NCI-H1436 treated with DMSO at 0.1 percent for 48 hours (cell line): ENCODE measurements at places on chromosomes 4 and X.

GRCh38 chr4:155248002-155248896, 39.8 kb downstream of the NPY2R start:
- no peak for DNase-seq

DNA sequence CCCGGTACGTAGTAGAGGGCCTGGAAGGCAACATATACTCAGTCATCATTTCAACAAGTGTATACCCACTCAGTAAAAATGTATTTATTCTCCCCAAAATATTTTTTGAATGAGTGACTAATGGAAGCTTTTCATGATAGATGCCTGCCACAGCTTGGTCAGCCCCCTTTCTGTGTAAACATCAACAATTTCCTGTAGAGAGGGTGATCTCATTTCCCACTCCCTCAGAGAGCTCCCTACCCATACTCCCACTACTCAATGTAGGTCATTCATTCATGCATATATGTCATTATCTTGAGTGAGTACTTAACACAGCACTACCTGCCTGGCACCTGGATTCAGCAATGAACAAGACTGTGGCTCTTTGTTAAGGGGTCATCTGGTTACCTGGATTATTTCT, 81.9 kb downstream of the STK32B start:
- peak; percentile 8 for DNase-seq

- no peak for DNase-seq
Measured at GRCh38 chr4:72900952-72901351, 168.6 kb downstream of the COX18 start.

DNA sequence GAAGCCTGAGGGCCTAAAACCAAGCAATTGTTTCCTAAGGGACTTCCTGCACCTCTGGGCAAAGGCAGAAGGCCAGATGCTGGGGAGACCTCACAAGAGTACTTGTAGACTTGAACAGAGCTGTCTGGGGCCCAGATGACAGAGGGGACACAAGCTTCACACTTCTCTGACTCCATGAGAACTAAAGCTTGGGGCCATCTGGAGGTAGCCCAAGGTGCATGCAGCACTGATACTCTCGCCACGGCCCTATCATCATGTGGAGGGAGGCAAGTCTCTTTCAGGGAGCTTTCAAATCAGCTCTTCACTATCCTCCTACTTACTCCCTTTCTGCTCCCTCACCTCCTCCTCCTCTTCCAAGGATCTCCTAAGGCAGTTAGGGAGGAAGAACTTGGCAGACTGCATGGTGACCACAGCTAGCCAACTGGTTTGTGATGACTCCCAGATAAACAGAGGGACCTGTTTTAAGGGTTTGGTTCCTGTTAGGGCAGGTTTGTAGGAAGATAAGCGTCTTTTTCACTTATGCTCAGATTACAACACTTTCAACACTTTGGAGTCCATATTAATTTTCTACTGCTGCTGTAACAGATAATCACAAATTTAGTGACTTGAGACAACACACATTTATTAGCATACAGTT, 23.8 kb downstream of the MSL3 start:
- no peak for DNase-seq

DNA sequence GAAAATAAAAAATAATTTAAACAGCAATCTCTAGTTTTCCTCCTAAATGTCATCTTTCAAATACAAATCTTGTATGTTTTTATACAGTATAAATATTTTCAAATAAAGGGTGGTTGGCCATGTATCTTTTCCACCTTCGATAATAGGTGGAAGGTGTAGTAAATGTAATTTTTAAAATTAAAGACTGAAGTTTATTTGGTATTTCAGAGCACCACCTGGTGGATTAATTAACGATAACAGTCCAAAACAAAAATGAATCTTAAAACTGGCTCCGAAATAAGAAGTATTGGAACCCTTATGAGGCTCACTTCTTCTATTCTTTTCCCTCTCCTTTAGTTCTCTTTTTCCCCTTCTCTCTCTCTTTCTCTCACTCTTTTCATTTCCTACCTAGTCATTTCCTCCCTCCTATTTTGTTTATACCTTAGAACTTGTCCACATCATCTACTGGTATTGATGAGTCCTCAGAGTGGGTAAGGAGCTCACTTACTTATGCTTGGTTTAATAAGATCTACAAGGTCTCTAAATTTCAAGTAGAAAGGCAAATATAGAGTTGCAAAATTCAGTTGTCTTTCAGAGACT, 82.9 kb upstream of the EXOC1L start:
- no peak for DNase-seq

- no peak for DNase-seq
Measured at GRCh38 chr4:94578195-94578594, 126.5 kb downstream of the PDLIM5 start.

DNA sequence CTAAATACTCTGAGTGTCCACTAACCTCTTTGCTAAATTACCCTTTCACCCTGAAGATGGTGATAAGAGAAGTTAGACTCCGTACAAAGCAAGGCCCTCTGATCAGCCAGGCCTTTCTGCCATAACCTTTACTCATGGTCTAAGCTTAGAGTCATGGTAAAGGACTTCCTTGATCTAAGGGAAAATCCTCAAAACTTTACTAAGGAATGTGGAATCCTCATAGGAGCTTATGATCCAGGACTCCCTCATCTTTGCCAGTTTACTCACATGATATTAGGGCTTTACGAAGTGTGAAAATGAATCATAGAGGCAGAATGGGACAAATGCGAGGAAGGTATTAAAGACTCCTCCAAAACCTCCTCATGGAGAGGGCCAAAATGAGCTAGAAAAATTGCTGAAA, 7.9 kb upstream of the FAM13A start:
- no peak for DNase-seq

GRCh38 chr4:169611991-169612870, at the start of gene NEK1:
Gene NEK1, minus strand, starts transcription at chr4:169612583. Its CDS starts 9,953 bp downstream, at chr4:169602630.
- DNase-seq, result peak; percentile 19

DNA sequence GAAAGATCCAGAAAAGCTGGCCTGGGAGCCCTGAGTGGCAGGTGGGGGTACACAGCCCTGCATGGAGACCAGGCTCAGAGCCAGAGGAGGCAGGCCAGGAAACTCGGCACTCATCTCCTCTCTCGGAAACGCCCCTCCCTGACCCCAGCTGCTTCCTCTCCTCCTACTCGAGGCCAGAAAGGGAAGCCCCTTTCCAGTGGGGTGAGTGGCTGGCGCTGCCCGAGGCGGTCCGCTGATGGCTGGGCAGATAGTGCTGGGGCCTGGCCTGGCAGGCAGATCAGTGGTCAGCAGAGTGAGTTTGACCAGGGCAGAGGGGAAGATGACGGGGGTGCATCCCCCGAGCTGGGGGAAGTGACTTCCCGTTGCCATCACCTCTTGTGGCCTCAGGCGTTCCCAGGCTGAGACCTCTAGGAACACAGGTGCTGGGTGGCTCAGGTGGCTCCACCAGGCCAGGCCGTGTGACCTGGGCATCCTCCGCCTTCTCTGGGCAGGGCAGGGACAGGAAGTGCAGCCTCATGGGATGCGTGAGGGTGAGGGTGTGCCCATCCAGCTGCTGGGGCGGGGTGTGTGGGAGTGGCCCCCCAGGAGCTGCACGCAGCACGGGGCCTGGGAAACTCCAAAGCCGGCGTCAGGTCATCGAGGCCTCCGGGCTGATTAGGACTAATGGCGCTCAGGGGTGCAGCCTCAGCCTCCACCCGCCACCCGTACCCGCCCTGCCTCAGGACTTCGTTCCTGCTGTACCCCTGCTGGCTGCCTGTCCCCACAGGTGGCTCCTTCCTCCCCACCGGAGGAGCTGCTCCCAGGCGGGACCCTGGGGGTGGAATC, 5.7 kb downstream of the SH3BP2 start:
- DNase-seq, result no peak

GRCh38 chrX:21800344-21800770, 39.1 kb upstream of the MBTPS2 start:
- no peak for DNase-seq

DNA sequence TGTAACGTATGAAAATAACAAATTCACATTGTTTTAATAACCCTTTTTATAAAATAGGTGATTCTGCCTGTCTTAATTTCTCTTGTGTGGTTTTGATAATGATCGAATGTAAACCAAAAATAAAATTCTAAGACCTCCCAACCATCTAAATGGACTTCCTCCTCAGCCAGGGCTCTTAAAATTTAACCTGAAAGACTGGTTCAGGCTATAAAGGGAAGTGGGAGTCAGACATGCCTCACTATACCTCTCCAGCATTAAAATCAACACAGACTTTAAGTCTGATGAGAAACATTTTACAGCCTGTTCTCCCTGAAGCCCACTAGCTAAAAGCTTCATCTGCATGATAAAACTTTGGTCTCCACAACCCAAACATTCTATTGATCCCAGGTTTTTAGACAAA, 97.6 kb upstream of the STIM2 start:
- DNase-seq, result no peak

DNA sequence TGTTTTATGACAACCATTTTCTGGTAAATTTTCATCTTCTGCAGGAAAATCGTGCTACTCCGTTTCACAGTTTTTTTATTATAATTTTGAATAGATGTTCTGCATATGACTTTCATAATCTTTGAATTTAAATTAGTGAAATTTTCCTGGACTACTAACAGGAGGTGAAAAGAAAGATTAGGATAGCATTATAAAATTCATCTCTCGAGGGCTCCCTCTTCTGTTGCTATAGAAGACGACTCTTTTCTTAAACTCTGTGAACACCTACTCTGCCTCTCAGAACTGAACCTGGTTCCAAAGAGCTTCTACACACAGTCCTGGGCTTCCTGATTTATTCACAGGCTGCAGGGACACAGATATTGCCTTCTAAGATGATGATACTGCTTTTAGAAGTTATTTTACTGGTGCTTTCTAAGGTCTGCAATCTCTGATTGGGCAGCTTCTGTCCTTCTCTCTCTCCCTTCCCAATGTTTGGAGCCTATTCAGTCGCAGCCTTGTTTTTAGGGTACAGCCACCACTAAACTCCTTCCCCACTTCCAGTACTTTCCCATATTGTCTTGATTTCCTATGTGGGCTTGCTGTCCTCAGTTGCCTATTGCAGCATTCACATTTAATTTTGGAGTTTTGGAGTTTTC, 10.1 kb upstream of the SAP30 start:
- no peak for DNase-seq

- no peak for DNase-seq
Measured at GRCh38 chrX:253451-254297, 27.5 kb upstream of the PLCXD1 start.

DNA sequence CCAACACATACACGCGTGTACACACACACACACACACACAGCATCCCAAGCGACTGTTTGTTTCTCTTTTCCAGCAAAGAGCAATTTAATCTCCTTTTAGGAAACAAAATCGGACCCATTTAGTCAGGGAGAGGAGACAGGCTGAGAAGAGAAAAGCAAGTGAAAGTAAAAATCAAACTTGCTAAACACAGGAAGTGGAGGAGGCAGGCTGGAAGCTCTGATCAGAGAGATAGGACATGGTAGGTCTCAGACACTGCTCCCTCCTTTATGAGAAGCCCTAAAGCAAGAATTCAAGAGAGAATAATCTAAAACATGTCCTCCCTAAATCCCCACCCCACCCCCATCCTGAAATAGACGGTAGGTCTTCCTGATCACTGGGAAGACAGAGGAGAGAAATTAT, 62.3 kb downstream of the GPC3 start:
- DNase-seq, result no peak

DNA sequence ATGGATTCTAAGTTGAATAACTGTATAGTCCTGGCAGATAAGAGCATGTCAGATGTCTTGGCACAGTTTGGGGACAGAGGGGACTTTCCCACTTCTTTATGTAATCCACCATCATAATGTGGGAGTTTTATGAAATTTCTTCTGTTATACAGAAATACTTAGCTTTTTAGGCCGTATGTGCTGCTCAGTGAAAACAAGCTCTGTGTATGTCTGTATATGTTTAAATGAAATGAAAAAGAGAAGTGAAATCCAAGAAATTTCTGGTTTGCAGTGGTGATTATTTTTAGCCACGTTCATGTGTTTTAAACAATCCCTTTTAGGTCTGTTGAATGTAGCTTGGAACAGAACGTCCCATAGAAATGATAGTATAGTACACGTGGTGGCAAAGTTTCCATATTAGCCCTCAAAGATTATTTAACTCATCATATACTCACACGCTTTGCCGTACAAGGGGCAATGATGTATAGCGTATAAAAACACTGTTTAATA, 41.0 kb downstream of the GAB1 start:
- no peak for DNase-seq

GRCh38 chr4:184200296-184200695, 17.4 kb downstream of the ENPP6 start:
- DNase-seq, result no peak

DNA sequence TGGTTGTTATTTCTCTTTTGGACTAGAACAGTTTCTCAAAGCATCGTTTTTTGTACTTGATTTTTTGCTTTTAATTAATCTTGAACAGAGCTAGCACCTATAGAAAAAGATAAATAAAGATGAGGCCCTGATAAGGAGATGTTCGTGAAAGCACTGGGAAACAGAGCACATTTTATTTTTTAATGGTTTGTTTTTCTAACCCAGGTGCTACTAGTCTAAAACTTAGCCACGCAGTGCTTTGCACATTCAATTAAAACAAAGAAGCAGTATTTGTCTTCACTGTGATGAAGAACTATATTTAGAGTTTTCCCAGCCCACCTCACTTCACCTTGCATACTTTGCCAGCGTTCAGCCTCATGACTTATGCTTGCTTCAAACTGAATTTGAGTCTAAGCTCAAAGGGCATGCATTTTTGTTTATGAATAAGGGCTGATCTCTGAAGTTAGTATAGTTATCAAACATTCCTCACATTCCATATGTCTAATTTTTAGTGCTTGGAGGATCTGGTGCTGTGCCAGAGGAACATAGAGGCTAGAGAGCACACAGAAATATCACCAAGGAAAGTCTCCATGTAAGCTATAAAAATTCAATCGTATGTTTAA, 76.7 kb downstream of the WWC2 start:
- no peak for DNase-seq
